ENCODE measurements at places on chromosomes 7 and 10.

DNA sequence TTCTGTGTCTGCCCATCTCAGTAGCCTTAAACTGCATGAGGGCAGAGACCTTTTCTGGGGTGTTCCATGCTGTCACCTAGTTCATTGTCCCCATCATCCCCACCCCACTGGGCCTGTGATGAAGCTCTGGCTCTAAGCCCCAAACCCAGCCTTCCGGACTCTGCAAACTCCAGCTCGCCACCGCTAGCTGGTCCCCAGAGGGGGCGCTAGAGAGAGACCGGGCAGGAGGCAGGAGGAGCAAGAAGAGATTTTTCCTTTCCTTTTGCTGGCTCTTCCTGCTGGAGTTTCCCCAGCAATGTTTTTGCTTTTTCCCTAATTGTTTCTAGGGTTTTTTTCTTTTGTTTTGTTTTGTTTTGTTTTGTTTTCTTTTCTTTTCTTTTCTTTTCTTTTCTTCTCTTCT lies 234.4 kb downstream of the TEX36 start:
- peak; percentile 5 for DNase-seq

GRCh38 chr10:91860885-91861284 lies 48.4 kb downstream of the FGFBP3 start:
- no peak for DNase-seq

- DNase-seq, result no peak
These were observed 774.8 kb upstream of the MBL2 start for GRCh38 chr10:53547364-53547763.

GRCh38 chr7:24783698-24784097 lies 26.4 kb upstream of the GSDME start:
- DNase-seq, result no peak

GRCh38 chr10:43226851-43227845 lies 39.7 kb downstream of the RASGEF1A start:
- DNase-seq, result no peak

- peak; percentile 35 for DNase-seq
These were observed 16.8 kb upstream of the ABCB5 start for GRCh38 chr7:20598459-20599309.

DNA sequence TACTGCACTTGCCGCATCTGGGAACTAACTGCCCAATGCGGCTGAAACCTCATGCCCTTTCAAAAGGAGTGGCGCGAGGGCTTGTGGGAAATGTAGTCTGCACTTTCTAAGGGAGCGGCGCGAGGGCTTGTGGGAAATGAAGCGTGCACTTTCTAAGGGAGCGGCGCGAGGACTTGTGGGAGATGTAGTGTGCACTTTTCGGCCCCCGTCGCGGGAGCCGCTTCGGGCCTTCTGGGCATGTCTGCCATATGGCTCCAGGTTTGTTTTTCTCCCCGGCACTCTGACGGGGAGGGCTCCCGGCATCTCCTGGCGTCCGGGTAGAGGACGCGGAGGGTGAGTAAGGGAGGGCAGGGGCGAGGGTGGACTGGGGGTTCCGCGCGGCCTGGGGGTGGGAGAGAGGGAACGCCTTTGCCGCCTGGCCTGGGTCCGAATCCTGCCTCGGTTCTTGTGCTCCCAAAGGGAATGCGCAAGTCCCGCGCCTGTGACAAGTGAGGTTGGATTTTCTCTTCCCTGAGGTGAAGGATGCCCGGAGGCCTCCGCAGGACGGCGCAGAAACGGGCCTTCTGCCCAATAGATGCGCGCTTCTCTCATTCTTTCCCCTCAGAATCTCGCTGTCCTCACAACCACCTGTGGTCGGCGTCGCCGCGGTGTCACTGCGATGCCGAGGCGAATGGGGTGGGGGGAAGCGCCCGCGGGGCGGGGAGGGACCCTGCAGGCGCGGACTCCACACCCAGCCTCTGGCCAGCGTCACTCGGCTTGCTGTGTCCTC lies at the start of gene ZNF37A:
TSS of gene ZNF37A (plus strand) at position 180 of the 769 bp plus-strand sequence. CDS start 2,281 bp downstream, outside the sequence.
- DNase-seq, result peak; percentile 94

- DNase-seq, result no peak
These were observed 34.0 kb downstream of the SPDYE6 start for GRCh38 chr7:102322202-102322715.

DNA sequence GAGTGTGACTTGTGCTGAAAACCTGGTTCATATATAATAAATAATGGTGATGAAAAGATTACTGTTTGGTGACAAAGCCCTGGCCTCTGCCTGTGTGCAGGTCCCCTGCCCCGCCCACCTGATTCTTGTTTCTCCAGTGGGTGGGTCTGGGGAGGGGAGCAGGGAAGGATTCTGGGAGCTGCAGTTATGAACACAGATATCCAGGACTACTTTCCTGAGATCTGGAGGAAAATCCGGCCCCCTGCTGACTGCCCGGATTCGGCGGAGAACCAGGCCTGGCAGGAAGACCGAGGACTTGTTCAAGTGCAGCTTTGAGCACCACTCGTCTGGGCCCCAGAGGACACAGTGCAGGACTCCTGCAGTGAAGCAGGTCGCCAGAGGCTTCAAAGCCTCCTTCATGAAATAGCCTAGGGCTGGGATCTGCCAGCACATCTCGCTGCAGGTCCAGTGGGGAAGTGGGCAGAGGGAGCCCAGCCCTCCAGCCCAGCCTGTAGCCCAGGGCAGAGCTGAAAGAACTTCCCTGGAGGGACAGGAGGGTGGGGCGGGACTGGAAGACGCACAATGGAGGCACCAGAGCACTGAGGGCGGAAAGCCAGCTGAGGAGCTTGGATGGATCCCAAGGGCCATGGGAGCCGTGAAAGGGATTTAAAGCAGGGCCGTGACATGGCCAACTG lies 7.0 kb downstream of the ATP6V0E2 start:
- DNase-seq, result no peak

DNA sequence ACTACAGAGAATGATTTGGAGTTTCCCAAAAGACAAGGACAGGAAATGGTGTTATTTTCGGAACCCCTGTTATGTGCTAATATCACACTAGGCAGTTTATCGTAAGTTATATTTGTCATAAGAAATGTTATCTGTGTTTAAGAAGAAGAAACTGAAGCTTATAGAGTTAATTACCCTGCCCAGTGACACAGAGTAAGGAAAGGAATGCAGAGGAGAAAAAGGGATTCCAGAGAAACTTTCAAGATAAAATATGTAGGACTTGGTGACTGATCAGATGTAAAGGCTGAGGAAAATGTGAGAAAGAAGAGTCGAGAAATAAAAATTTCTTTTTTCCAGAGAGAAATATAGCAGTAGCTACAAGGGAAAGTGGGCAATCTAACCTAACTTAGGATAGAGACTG lies 63.5 kb upstream of the ZNF746 start:
- DNase-seq, result no peak

DNA sequence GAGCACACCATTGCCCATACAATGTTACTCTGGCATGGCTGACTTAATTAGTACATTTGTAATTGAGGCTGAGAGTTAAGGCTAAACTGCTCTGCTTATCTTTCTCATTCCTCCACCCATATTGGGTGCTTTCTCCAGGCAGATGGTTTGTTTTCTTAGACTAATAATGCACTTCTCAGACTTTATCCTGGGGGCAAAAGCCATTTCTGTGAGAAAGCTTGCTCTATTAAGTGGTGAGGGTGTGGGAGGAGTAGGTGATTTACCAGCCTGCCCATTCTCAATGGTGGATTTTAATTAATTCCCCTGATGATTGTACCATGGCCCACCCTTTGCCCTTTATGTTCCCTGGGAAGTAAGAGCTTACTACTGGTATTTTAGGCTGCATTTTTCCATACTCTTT lies 174.8 kb downstream of the FOXP2 start:
- no peak for DNase-seq

- no peak for DNase-seq
These were observed 194.5 kb downstream of the SDK1 start for GRCh38 chr7:3495530-3495929.

DNA sequence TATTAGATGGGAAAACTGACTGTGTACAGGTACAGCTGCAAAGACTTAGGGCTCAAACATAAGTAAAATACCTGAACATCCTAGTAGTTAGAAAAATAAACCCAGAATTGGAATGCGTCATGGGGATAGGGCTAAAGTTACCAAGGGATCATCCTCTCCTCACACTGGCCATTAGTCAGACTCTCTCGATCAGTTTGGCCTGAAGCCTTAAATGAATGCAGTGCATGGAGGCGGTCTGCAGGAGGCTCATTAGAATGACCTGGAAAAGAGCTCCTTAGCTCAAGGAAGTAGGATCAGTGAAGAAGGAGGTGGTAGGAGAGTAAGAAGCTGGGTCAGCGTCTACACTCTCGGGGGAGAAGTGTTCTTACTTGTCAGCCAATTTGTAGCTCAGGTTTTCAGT lies 35.3 kb downstream of the DENND2A start:
- DNase-seq, result no peak

- no peak for DNase-seq
These were observed 204.1 kb downstream of the TRIL start for GRCh38 chr7:28754027-28754426.

DNA sequence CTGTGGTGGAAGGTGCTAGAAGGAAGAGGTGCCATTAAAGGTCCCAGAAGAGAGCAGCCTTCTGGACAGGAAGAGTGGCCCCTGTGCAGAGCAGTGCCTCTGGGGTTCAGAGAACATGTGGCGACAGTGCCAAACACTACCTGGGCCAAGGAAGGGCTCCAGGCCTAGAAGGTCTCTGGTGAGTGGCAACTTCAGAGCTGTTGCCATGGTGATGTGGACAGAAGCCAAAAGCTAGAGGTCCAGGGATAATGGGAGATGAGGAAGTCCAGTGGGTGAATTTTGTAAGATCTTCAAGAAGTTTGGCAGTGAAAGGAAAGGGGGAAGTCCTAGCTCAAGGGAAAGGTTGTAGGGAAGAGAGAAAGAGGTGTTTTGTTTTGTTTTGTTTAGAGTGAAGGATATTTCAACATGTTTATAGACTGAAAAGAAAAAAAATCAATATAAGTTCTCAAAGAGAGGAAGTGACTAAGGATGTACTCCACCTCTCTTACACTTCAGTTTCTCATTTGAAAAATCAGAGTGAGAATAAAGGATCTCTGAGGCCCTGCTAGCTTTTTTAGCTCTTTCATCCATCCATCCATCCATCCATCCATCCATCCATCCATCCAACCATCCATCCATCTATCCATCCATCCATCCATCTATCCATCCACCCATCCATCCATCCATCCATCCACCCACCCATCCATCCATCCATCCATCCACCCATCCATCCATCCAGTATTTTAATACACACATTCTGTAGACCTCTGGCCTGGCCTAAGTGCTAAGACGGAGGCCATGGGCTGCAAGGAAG lies 77.1 kb upstream of the DUSP5 start:
- no peak for DNase-seq

DNA sequence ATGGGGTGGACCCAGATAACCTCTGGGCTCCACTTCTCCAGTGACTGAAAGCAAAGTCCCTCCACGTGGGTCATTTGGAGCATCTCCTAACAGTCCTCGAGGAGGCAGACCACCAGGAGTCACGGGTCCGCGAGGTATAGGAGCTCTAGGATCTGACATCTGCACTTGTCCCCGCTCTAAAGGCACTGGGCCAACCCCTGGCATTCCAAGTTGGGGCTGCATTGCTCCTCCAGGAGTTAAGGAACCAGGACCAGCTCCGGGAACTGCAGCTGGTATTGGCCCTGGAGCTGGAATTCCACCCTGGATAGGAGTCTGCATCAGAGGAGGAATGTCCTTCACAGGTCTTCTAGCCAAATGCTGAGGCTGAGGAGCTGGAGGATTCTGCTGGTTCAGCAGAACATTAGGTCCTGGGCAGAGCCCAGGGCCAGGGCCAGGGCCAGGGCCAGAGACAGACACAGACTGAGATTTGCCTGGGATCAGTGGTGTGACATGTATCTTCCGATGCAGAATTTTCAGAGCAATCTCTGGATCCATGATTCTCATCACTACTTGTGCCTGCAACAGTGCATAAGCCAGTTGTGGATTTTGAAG lies 827 bp downstream of the CSTF2T start:
- DNase-seq, result no peak

GRCh38 chr7:130367088-130367755 lies 13.1 kb upstream of the CPA1 start:
- no peak for DNase-seq

DNA sequence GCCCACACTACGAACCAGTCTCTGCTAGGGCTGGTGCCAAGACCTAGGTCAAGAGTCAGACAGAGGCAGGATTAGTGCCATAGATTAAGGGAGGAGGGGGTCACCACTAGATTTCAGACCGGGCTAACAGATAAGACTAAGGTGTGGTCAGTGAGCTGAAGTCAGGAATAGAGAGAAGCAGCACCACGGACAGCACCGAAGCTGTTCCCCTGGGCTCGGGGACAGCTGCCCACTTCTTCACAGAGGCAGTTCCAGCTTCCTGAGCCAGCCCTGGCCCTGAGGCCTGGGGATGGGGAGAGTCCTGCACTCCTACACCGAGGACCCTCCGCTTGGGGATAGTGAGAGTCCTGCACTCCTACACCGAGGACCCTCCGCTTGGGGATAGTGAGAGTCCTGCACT lies 11.2 kb upstream of the JAKMIP3 start:
- no peak for DNase-seq

- no peak for DNase-seq
These were observed 103.6 kb downstream of the AHR start for GRCh38 chr7:17401791-17402627.

GRCh38 chr10:124340033-124340760 lies 78.5 kb downstream of the OAT start:
- DNase-seq, result no peak

DNA sequence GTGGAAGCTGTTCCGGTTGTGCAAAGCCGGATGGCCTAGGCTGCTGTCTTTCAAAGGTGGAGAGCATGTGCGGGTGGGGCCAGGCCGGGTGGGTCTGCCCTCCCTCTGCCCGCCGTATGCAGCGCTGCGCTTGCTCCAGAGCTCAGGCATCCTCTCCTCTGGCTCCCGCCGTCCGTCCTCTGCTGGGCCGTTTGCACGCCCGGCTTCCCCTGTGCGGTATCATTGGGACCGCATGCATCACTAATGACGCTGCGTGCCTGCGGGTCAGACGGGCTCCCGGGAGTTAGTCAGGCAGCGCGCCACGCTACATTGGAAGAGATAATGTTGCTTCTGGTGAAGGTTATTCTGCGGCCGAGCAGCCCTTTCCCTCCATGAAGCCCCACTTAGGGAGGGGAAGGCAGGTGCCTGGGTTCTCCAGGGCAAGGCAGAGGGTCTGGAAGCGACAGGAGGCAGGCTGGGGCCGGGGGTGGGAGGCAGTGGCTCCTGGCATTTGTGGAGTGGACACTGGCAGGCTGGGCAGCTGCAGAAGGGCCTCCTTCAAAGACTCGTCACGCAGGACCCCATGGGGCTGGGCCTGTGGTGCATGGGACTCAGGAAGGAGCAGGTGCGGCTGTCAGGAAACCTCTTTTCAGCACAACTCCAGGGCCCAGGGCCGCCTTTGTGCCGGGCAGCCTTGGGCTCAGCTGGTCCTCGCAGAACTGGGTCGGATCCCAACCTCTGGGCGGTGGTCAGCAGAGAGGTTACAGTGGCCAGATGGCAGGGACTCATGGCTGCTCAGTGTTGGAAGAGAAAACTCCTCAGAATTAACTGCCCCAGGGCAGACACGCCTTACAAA lies 318.5 kb downstream of the WDR37 start:
- DNase-seq, result no peak

- DNase-seq, result no peak
These were observed 11.7 kb downstream of the DCLRE1A start for GRCh38 chr10:113842171-113842570.

Measured in HepG2 (cell line).